T-helper 2 cell treated with Interferon-gamma antibody and Interleukin-4, amounts not matched to agents 5 μg/mL and 100 μg/mL, for 36 hours (primary cell): ENCODE measurements at places on chromosomes 16 and 17.

GRCh38 chr16:84175350-84176081, 11.3 kb downstream of the TAF1C start:
- no peak for DNase-seq

DNA sequence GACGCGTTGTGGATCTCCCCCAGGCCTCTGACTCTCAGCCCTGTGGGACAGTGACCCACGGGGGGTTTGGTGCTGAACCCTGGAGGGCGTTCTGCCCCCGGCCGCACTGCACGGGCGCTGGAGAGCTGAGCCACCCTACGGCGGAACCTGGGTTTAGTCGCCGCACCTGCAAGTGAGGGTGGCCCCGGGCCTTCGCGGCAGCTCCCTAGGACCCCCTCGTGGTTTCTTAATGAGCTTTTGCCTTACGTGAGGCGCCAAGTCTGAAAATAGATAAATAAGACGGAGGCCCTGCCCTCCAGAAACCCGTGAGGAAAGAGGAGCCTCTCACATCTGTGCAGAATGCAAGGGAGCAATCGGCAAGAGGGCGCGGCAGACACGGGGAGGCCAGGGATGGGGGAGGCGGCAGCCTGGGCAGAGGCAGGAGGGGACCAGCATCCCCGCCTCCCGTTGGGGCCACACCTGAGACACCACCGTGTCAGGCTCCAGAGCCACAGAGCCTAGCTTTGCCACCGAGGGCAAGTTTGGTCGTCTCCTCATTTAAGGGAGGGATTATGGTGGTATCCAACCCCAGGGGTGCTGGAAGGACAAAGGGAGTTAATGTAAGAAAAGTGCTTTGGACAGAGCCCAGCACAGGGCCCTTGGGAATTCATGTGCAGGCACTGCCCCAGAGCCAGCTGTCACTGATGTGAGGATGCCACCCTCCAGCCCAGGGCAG, 153.2 kb upstream of the CHMP6 start:
- no peak for DNase-seq

- DNase-seq = no peak
These were observed 6.0 kb upstream of the CDR2L start for GRCh38 chr17:74981318-74981978.

- no peak for DNase-seq
These were observed 114.7 kb downstream of the ENGASE start for GRCh38 chr17:79189305-79189704.

- DNase-seq = no peak
These were observed 17.6 kb downstream of the CCDC42 start for GRCh38 chr17:8726941-8727555.

DNA sequence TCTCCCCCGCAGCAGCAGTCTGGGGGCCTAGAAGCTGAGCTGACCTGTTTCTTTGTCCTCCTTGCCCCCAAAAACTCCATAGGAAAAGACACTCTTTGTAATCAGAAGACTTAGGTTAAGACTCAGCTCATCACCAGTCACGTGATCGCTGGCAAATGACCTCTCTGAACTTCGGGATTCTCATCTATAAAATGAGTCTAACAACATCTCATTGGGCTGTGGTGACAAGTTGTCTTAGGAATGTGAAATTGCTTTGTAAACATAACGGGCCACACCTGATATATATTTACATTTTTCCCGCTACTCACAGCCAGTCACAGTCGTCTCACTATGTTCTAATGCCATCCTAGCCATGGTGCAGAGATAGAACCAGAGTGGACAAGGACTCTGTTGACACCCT, 86.0 kb upstream of the LHX1 start:
- no peak for DNase-seq

DNA sequence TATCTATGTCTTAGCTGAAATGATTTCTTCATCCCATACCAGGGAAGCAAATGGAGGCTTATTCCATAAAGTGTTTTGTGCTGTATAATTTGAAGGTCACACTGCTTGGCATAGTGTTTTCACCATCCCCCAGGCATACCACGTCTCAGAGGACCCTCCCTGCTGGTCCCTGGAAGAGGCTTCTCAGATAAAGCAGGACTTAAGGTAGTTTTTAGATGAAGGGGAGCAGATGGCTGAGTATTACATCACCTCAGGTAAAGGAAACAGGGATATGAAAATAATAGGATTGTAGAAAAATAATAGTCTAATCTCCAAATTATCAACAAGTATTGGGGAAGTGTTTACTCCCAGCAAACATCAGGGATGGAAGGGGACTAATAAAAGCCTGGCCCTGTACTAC, 7.3 kb upstream of the SMG1 start:
- DNase-seq = no peak

- DNase-seq = no peak
These were observed 10.2 kb upstream of the NATD1 start for GRCh38 chr17:21263376-21263775.

DNA sequence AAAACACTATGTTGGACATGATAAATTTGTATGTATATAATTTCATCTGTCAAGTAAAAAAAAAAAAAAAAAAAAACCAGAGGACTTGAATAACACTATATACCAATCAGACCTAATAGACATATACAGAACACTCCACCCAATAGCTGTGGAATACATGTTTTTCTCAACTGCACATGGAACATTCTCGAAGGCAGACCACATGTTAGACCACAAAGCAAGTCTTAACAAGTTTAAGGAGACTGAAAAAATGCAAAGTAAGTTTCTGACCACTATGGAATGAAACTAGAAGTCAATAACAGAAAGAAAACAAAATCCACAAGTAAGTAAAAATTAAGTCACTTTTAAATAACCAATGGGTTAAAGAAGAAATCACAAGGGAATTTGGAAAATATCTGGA, 8.4 kb upstream of the CNTNAP4 start:
- no peak for DNase-seq

GRCh38 chr17:81930142-81931125, 2.9 kb upstream of the MAFG start:
- DNase-seq = no peak

DNA sequence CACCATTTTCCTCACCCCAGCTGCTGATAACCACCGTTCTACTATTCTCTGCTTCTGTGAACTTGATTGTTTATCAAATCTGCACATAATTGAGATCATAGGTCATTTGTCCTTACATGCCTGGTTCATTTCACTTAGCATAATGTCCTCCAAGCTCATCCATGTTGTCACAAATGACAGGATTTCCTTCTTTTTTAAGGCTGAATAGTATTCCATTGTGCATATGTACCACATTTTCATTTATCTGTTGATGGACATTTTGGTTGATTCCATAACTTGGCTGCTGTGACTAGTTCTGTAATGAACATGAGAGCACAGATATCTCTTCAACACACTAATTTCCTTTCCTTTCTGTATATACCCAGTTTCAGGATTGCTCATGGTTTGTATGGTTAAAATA, 225.3 kb upstream of the TBX2 start:
- no peak for DNase-seq

DNA sequence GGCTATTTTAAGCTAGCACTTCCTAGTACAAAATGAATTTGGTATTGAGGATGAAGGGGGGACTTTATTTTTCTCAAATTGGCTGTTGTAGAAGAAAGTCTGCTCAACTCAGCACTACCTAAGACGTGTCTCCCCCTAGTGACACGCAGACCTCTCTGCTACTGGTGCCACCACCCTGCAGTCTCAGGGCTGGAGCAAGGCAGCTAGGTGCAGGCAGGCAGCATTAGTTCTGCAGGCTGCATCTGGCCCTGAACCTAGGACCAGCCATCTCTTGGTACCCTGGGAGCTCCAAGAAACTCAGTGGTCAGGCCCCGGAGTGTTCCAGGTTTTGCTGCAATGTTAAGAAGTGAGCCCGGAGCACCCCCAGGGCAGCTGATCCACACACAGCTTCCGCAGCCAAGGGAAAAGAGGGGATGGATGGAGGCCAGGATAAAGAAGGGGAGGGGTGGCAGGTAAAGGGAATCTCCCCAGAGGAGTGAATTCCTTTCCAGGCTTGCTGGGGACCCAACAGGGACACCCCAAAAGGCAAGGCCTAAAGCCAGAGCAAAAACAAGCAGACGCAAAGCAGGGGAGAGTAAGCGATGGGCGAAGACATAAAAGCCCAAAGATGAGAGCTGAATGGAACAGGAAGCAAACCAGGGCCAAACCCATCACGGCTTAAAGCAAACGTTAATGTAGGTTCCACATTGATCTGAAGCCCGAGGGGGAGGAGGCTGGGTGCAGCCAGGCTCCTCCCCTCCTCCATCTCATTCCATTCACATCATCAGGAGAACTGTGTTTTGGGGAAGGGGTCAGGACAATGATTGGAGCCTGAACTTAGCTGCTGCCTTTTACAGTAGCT, 200.5 kb downstream of the ZFHX3 start:
- DNase-seq = no peak

GRCh38 chr16:31129568-31130335, 5.8 kb downstream of the PRSS8 start:
- DNase-seq = no peak

DNA sequence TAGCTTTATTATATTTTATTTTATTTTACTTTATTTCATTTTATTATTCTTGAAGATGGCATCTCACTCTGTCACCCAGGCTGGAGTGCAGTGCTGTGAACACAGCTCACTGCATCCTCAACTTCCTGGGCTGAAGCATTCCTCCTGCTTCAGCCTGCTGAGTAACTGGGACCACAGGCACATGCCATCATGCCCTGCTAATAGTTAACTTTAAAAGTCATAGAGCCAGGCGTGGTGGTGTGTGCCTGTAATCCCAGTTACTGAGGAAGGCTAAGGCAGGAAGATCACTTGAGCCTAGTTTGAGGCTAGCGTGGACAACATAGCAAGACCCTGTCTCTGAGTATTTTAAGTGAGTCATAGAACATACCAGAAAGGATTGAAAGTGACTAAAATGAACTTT, 38.7 kb downstream of the ESRP2 start:
- DNase-seq = no peak

GRCh38 chr17:43671031-43671692, 9.4 kb upstream of the MEOX1 start:
- DNase-seq = no peak

DNA sequence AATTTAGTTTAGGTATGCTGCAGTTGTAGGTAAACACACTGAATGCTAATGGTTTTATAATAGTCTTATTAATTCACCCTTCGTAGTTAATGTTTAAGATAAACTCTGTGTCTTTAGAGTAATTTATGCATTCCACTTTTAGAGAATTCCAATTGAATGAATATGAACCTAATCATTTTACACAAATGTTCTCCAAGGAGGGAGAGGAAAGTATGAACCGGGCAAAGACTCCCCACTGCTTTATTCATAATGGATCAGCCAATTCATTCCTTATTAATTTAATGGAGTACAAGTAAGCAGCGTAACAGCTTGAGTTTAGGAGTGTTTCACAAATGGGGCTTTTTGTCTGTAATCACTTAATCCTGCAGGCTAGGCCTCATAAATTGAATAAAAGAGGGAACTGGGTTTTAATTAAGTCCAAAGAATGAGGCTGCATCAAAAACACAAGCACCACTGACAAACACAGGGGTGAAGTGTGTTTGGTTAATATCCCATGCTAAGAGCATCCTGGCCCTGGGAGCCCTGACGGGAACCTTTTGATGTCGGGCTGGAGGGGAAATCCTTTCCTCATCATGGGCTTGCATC, 375.7 kb upstream of the DYNLRB2 start:
- no peak for DNase-seq

DNA sequence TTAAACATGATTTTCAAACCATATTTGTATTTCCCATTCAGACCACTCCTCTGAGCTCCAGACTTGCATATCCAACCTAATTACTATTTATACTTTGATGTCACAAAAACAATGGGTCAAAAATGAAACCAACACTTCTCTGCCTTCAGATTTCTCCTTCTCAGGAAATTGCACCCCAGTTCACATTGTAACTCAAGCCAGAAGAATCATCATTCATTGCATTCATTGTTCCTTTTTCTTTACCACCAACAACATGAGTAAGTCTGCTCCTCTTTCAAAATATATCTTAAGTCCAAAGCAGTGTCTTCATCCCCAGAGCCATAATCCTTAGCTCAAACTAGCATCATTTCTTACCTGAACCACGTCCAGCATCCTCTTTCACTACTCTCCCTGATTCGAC, 2.6 kb upstream of the AKAP1 start:
- no peak for DNase-seq

DNA sequence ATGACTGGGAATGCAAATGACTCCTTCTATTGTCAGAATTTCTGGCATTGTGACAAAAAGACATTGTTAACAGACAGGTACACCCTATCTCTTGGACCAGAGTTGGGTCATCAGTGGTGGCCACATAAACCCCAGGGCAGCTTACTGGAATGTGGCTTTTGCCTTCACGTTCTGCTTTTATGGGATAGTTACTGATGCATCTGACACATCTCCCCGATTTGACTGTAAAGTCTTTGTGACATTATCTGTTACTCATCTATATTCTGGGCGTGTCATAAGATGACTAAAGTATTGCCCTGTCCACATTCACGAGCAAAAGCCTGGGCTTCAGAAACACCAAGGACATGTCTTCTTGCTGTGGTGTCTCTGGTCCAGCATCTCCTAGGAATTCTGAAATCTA, 18.7 kb upstream of the AQP8 start:
- no peak for DNase-seq

DNA sequence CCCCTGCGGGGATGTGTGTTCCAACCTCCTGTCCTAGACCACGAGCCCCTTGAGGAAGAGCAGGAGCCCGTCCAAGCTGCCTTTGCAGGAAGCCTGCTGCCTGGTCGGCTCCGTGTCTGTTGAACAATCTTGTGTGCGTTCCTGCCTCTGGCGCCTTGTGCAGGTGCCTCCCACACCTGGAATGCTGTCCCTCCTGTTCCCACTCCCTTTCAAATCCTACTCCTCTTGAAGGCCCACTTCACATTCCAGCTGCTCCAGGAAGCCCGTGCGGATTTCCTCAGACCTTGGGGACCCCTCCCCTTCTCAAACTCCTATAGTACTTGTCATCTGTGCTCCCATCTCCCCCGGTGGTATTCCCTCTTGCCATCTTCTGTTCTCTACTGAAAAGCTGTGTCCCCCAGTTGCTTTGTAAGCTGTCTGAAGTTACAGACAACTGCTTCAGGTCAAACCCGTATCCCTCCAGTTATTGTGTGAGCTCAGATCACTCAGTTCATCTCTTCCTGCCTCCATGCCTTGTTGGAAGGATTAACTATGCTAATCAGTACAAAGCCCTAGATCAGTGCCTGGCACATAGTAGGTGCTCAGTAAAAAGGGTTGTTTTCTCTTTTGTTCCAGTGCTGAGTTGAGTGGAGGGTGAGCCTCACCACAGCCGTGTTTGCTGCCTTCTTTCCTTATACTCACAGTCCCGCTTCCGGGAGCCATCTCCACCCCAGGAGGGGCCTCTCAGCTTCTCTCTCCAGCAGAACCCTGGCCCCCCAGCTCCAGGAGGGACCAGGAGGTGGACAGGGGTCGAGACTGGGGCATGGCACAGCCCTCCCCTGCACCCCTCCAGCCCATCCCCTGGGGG, 241.8 kb upstream of the CIBAR2 start:
- no peak for DNase-seq

DNA sequence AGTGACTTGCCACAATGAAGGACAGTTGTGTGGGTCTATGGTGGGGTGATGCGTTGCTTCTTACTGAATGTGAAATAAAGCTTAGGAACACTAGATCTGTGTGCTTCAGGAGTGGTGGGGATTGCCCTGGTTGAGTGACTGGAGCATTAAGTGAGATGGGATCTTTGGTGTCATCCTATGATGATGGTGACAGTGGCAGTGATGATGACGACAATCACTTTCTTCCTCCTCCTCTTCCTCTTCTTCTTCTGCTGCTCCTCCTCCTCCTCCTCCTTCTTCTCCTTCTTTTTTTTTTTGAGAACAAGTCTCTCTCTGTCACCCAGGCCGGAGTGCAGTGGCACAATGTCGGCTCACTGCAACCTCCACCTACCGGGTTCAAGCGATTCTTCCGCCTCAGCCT, 396.8 kb downstream of the SEC14L1 start:
- no peak for DNase-seq

GRCh38 chr17:44522883-44523671, 19.9 kb upstream of the GPATCH8 start:
- peak; percentile 57 for DNase-seq
